ENCODE measurements at places on chromosomes 11 and 22.

DNA sequence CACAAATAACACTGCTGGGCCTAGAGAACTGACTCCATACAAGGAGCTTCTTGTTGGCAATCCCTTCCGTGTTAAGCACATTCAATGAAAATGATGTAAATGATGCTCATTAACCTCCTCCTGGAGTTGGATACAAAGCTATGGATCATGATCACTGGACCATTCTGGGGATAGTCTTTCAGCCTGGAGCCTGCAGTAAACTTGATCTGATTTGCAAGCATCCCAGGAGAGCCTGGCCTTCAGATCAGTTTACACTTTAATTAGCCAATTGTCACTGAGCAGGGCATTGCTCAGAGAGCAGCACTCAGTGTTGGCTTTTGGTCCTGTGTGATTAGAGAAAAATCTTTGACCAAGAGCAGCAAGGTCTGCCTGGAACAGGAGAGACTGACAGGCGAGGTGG is 45.6 kb downstream of the ARFGAP3 start:
- DNase-seq, result no peak

DNA sequence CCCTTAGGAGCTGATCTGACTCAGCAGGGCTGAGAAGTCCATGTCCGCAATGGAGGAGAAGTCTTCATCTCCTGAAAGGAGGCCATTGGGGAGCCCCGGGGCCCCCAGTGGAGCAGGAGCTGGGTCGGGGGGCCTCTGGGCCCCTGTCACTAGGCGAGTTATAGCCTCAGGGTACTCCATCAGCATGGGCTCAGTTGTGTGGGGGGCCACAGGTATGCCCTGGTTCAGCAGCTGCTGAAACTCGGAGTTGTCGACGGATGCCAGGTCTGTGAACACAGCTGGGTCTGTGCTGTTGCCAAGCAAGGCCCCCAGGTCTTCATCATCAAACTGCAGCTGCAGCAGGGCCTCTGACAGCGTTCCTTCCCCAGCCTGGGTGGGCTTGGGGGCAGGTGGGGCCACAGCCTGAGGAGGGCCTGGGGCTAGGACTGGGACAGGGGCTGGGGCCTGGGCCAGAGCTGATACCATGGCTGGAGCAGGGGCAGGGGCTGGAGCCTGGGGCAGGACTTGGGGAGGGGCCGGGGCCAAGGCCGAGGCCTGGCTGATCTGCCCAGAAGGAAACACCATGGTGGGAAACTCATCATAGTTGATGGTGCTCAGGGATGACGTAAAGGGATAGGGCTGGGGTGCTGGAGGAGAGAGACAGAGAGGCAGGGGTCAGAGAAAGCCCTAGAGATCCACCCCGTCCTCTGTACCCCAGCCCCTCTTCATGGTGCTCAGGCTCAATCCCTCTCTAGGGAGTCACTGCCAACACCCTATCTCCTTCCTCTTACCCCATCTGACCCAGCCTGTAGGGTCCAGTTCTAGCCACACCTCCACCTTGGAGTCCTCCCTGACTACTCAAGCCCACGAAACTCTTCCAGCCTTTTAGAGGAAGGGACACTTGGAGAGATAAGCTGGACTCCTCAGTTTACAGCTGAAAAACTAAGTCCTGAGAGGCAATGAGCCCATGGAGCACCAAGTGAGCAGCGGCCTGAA is 8.1 kb downstream of the RELA start:
- no peak for DNase-seq

DNA sequence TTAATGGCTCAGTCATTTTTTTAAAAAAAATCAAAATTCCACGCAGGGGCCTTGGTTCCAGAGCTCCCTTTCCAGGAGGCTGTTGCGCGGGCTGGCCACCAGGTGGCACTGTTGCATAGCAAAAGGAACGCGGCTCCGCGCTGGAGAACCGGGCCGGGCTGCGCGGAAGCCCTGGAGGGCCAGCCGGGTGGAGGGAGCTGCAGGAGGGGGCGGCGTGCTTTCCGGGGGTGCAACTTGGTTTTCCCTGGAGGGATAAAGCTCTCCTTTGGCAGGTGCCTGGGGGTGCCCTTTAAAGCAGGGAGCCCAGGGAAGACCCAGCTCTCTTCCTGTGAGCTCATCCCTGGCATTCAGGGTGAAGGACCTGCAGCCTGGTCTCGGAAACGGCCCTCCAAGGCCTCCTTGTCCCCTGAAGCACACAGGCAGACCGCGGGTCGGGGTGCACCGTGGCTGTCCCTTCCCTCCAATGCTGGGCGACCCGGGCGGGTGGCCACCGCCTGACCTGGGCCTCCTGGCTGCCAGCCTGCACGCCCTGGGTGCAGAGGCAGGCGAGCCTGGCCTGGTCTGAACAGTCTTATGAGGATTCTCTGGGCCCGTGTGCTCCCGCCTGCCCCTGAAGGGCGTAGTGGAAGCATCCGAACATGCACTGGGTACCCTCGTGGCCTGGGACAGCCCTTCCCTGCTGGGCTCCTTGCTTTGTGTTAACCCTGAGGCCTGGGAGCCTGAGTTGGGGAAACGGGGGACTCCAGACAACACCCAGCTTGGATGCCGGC is 23.4 kb downstream of the KRTAP5-5 start:
- DNase-seq, result peak; percentile 19

DNA sequence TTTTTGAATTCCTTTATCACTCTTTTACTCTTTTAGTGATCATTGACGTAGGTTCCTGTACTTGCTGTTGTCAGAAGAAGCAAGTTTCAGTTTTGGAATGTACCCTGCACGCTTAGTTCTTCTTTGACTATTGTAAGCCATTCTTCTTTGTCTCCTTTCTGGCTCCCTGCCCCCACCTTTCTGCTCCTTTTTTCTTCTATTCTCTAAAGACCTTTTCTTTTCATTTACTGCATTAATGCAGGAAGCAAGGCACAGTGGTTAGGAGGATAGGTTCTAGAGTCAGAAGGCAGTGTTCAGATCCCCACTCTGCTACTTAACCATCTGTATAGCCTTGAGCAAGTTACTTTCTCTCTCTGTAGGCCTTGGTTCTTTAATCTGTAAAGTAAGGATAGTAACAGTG is 33.7 kb upstream of the RAG2 start:
- DNase-seq, result no peak

- DNase-seq, result no peak
These were observed 39.6 kb upstream of the RDX start for GRCh38 chr11:110336054-110336453.

DNA sequence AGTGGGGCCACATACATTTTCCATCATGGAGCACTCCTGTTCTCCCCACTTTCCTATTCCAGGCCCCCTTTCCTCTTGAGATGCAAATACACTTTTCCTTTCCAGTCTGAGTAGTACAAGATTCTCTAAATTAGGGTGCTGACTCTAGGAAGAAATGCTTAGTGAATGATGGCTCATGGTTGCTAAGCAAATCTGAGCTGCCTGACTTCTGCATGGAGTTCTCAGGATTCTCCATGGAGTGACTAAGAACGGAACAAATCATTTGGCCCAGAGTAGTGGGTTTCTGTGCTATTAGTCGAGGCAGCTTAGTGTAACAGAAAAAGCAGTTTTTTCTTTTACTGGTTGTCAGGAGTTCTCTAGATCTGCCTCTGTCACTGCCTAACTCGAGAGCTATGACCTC is 65.4 kb upstream of the NTM start:
- no peak for DNase-seq

DNA sequence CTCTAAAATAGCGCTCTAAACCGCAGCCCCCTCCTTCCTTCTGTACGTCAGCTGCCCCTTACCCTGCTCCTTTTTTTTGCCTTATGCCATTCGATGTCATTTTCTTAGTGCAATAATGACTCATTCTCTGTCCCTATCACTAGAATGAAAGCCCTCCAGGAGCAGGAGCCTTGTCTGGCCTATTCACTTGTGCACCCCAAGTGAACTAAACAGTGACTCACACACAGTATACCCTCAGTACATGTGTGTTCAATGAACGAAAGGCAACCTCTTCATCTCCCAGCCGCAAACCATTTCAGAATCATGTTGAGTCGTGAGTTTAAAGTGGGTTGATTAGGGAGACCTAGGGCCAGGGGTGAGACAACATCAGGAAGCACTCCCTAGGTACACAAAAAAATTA is 50.7 kb upstream of the SPATA19 start:
- no peak for DNase-seq

- no peak for DNase-seq
These were observed 139.0 kb downstream of the ETS1 start for GRCh38 chr11:128448200-128448886.

- DNase-seq, result no peak
These were observed 1.1 kb downstream of the SPATA19 start for GRCh38 chr11:133844217-133844616.

- no peak for DNase-seq
These were observed 9.6 kb downstream of the NEAT1 start for GRCh38 chr11:65432100-65432650.

DNA sequence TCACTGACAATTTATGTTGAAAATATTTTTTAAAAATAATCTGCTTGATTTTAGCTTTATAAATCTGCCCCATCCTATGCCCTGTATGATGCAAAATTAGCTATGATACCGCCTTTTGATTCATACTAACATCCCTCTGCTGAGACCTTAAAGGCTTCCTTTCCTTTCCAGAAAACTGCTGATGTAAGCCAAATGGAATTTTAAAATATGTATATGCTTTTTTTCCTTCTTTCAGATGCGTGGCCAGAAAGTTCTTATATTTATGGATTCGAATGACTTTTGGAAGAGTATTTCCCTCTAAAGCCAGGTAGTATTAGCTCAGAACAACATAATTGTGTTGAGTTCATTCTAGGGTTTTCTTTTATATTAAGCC is 34.5 kb downstream of the SFI1 start:
- no peak for DNase-seq

DNA sequence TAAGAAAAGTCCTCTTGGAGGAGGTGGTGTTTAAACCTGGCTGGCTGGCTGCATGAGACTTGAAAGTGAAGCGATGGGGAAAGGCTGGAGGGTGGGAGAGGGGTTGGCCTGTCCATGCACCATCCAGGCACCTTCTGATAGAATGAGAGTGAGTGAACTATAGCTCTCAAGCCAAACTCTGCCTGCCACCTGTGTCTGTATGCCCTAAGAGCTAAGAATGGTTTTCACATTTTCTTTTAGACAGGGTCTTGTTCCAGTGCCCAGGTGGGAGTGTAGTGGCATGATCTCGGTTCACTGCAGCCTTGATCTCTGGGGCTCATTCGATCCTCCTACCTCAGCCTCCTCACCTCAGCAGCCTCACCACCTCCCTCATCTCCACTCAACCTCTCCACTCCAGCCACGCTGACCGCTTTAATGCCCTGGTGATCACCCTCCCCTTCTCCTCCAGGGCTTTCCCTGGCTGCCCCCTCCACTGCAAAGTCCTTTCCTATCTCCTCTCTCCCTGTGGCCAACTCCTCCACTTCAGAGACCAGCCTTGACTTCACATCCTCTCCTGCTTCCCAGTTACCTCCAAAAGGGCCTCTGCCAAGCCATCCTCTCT is 38.3 kb upstream of the DKK3 start:
- DNase-seq, result no peak

GRCh38 chr22:44885806-44886360 is 123.9 kb downstream of the PHF21B start:
- no peak for DNase-seq

DNA sequence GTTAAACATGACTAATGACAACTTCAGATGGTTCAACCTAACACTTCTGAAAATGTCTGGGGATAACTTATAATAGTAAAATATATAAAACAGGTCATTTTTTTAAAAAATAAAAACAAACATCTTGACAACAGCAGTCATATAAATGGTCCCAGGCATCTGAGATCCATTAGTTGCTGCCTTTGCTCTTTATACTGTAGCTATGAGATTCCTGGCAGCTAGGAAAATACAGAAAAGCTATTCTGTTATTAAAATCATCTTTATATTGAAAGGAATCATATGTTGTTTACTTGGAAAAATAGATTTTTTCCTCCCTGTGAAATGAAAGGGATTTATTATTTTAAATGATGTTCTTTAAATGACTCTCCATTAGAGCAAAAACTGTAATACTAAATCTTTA is 55.7 kb upstream of the DEUP1 start:
- DNase-seq, result no peak

- peak; percentile 19 for DNase-seq
These were observed 34.8 kb upstream of the CARS1 start for GRCh38 chr11:3091846-3092602.

- no peak for DNase-seq
These were observed 63.2 kb upstream of the SNX19 start for GRCh38 chr11:130979386-130979972.

DNA sequence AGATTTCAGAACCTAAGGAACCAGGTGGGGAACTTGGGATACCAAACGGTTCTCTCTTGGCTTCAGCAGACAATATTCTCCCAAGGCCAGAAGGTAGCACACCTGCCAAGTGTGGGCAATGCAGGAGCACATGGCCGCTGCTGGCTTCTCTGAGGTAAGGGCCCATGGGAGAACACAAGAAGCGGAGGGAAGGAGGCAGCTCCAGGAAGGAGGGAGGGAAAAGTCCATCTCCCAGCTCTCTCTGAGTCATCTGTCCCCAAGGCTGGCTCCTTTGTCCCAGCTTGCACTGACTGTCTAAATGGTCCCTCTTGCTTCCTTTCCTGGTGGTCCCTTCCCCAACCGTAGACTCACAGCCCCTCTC is 557.9 kb upstream of the CADM1 start:
- DNase-seq, result no peak

DNA sequence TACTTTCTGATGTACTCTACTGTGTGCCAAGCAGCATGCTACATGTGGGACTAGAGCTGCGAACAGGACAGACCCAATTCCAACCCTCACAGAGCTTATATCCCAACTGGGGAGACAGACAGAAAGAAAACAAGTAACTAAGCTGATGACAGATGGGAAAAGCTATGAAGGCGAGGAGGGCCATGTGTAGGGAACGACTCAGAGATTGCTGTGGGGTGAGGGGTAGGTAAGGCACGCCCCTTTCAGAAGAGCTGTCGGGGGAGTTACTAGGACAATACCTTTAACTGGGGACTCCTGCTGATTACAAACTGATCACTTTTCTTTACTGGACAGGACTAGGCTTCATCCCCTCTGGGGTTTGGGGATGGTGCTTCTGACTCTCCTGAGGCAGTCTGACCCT is 48.9 kb downstream of the ST3GAL4 start:
- no peak for DNase-seq

DNA sequence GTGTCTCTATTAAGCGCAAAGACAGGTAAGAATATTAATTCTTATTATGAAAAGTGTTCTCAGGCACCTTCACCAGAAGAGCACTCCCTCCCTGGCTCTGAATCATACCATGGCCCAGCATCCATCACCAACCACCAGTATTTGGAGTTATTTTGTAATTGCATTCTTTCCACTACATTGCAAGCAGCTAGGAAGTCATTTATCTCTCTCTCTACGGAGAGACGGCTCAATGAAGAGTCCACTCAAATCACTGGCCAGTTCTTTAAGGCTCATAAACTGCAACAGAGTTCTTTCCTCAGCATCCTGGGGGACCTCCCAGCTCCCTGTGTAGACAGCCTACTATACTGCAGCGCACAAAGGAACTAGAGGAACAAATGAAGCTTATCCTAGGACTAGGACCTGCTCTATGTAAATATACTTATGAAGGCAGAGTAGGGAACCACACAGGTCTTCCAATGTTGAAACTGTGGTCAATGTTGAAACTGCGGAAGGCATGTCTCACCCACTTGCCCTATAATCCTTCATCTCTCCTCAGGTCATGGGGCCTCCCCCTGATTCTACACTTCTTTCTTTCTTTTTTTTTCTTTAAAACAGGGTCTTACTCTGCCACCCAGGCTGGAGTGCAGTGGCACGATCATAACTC is 63.4 kb downstream of the AAMDC start:
- peak; percentile 58 for DNase-seq

- no peak for DNase-seq
These were observed 1185.9 kb upstream of the TENM4 start for GRCh38 chr11:80626721-80627120.

Data from GM04504 (cell line).